ENCODE measurements at places on chromosomes 3 and 15. TPM values are rescaled to one million over a fixed set of nuclear protein-coding genes. Genes with fewer than 3 reads are reported as not detected.

GRCh38 chr3:11430624-11431023 is 158.4 kb downstream of the ATG7 start:
- H3K36me3 ChIP-seq = peaks cover 19% of the 10 kb centered on the region
- H3K27ac ChIP-seq = no peak overlapping the region
- no peak for DNase-seq
- no peaks in the 10 kb centered on the region for H3K4me1 ChIP-seq

The TUSC7 gene
- total RNA-seq = not detected

GRCh38 chr15:67717776-67718175 is 107.5 kb upstream of the SKOR1 start:
- H3K27ac ChIP-seq = no peak overlapping the region
- no peak overlapping the region for H3K4me3 ChIP-seq
- no peaks in the 10 kb centered on the region for H3K4me1 ChIP-seq
- no peaks in the 10 kb centered on the region for H3K27me3 ChIP-seq

DNA sequence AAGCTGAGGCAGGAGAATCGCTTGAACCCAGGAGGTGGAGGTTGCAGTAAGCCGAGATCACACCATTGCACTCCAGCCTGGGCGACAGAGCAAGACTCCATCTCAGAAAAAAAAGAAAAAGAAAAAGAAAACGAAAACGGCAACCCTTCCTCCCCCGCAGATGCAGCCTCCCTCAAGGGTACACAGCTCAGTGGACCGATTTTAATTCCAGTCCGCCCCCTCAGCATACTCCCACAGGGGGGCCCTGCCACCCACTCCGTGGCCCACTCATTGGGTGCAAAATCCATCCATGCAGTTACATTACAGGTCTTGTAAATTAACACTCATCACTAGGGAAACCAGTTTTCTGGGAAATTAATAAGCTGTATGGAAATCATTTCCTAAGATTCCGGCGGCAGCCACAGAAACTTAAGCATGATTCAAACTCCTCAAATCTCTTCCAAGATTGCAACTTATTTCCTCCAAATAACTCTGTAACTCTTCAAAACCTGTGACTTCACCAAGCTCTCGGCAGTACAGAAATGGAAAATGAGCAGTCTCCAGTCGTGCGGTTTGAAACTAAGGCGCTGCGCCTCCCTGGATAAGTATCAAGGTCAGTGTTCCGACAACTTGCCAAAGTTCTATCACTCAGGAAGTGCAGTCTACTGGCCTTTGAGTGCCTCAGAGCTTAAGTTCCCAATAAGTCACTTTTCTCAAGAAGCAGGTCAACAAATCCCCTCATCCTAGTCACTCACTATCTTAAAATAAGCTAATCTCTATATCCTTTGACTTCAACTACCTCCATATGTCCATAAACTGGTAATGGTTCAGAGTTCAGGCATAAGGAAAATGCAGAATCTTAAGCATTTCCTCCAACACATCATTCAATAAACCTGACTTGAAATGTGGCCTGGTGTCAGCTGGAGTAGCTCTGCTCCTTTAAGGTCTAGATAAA is 24.7 kb upstream of the KLHL6 start:
- H3K4me3 ChIP-seq = no peak overlapping the region
- no peaks in the 10 kb centered on the region for H3K36me3 ChIP-seq
- DNase-seq = no peak
- peaks cover 14% of the 10 kb centered on the region for H3K4me1 ChIP-seq
- no peak overlapping the region for H3K27ac ChIP-seq
- H3K27me3 ChIP-seq = no peaks in the 10 kb centered on the region

GRCh38 chr3:126465928-126466544 is 9.7 kb downstream of the ZXDC start:
- no peaks in the 10 kb centered on the region for H3K27me3 ChIP-seq
- peaks cover 27% of the 10 kb centered on the region for H3K4me1 ChIP-seq
- peaks cover 66% of the 10 kb centered on the region for H3K36me3 ChIP-seq
- H3K4me3 ChIP-seq = no peak overlapping the region
- no peak overlapping the region for H3K27ac ChIP-seq
- no peak for DNase-seq

GRCh38 chr3:38576526-38577370 is 72.7 kb downstream of the SCN5A start:
- no peaks in the 10 kb centered on the region for H3K27me3 ChIP-seq
- no peak overlapping the region for H3K4me3 ChIP-seq
- H3K4me1 ChIP-seq = no peaks in the 10 kb centered on the region
- H3K36me3 ChIP-seq = no peaks in the 10 kb centered on the region
- no peak overlapping the region for H3K27ac ChIP-seq

DNA sequence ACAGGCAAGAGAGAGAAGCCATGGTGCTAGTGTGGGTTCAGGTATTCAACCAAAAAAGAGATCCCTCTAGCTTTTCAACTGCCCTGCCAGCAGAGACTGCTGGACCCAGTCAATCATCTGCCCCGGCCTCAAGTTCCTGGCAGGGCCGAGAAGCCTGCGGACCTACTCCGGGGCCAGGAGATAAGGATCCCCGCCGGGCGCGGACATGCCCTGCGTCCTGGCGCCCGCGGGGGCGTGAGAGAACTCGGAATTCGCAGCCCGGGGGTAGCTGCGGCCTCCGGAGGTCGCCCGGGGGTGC is 821 bp upstream of the MAGI1 start:
- peaks cover 57% of the 10 kb centered on the region for H3K27me3 ChIP-seq
- H3K4me1 ChIP-seq = peaks cover 19% of the 10 kb centered on the region
- H3K27ac ChIP-seq = no peak overlapping the region
- no peak for DNase-seq
- H3K4me3 ChIP-seq = no peak overlapping the region

The WDR93 gene
- not detected for total RNA-seq

The STAC gene
- total RNA-seq = not detected

GRCh38 chr15:100160953-100161352 is 180.8 kb downstream of the ADAMTS17 start:
- no peaks in the 10 kb centered on the region for H3K27me3 ChIP-seq
- no peak overlapping the region for H3K4me3 ChIP-seq
- H3K4me1 ChIP-seq = no peaks in the 10 kb centered on the region
- no peaks in the 10 kb centered on the region for H3K36me3 ChIP-seq

GRCh38 chr3:193665370-193665989 is 72.5 kb downstream of the OPA1 start:
- H3K27me3 ChIP-seq = no peaks in the 10 kb centered on the region
- DNase-seq = no peak
- H3K4me1 ChIP-seq = no peaks in the 10 kb centered on the region
- peaks cover 28% of the 10 kb centered on the region for H3K36me3 ChIP-seq

- no peaks in the 10 kb centered on the region for H3K27me3 ChIP-seq
- no peak for DNase-seq
- H3K27ac ChIP-seq = no peak overlapping the region
- no peaks in the 10 kb centered on the region for H3K36me3 ChIP-seq
- H3K4me1 ChIP-seq = no peaks in the 10 kb centered on the region
These were observed 12.6 kb downstream of the SYNPR start for GRCh38 chr3:63290686-63291085.

- H3K4me1 ChIP-seq = no peaks in the 10 kb centered on the region
- H3K4me3 ChIP-seq = no peak overlapping the region
- no peak for DNase-seq
These were observed 237.5 kb upstream of the IL12A start for GRCh38 chr3:159751146-159751545.

GRCh38 chr3:138862531-138862923 is 27.8 kb upstream of the PIK3CB start:
- peaks cover 3% of the 10 kb centered on the region for H3K4me1 ChIP-seq
- no peak for DNase-seq
- H3K27me3 ChIP-seq = no peaks in the 10 kb centered on the region
- no peak overlapping the region for H3K27ac ChIP-seq
- no peaks in the 10 kb centered on the region for H3K36me3 ChIP-seq
- H3K4me3 ChIP-seq = no peak overlapping the region

Measured in activated CD4-positive, alpha-beta memory T cell treated with anti-CD3 and anti-CD28 coated beads for 36 hours (primary cell).